ENCODE measurements at places on chromosomes 4 and X.

- DNase-seq = peak; percentile 42
These were observed 31.6 kb upstream of the C1QTNF7 start for GRCh38 chr4:15396157-15396800.

DNA sequence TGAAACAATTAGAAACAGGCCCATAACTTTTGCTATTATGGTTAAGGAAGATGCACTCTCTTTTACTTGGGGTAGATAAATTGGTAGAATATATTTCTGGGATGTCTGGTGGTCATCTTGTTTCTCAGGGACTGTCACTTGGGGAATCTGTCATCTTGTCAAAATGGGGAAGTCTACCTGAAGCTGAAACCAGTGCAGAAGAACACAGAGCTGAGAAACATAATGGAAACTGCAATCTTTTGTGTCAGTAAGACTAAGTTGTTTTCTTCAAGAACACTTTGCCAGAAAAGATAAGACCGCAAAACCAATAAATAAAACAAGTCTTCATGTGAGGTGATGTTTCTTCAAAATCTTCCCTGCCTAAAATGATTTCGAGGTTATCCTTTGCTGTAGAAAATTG lies 92.0 kb downstream of the NAA11 start:
- no peak for DNase-seq

DNA sequence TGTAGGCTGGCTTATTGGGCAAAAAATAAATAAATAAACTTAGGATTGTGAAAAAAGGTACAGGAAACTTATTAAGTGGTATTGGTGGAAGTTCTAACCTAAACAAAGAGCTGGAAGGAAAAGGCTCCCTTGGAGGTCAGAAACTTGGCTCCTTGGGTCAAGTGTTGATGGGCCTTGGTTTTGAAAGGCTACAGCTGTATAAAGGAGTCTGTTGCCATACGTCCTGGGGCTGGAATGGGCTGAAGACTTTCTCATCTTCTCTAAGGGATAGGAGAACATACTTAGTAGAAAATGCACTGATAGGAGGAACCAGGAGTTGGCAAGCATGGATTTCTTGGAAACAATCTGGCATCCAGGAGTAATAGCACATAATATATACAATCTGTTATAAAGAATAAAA lies 56.6 kb downstream of the PDLIM5 start:
- DNase-seq = no peak

DNA sequence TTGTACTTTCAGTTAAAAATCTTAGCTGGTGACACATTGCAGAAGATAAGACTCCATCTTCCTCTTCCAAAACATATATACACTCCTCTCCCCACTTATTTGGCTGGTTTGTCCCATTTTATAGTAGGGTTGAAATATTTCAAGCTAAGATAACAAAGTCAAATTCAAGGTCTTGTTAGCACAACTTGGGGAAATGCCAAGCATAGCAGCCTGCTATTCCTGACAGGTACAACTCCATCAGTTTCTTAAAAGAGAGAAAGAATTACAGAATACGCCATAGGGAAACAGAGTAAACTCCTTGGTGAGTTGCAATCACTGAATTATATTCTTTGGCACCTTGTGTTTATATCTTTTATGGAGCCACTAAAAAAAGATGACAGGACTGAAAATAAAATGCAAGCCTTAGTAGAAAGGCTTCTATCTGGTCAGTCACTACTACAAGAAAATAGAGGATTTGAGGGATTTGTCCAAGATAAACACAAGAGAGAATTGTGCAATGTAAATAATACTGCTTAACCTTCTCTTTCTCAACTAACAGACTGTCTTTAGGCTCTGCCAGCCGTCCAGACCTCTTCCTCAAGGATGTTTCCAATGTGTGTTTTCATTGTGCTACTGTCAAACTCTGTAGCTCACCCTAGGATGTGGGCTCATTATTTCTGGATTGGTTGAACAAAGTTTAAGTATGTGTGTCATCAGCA lies 170.3 kb downstream of the VEGFC start:
- DNase-seq = peak; percentile 62

- no peak for DNase-seq
These were observed 55.6 kb downstream of the RNF150 start for GRCh38 chr4:141077611-141078225.

DNA sequence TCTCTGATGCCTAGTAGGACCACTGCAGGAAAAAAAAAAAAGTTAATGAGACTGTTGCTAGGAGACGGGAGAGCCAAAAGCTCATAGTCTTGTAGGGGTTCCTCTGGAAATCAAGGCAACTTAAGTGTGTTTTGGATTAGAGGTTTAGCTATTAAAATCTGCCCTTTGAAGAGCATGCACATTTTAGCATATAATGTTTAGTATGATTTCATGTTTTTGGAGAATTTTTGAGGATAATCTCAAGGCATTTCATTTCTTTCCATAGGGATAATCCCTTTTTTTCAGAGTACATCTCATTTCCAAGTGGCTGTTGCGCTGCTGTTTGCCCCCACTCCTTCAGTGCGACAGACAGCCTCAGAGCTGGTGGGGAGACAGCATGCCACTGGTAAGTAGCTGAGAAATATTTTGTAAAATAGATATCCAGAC lies at the start of gene LINC00632:
TSS of gene LINC00632 (plus strand) at position 339 of the 426 bp plus-strand sequence.
- no peak for DNase-seq

GRCh38 chrX:141662781-141663180 lies 35.8 kb downstream of the SPANXD start:
- no peak for DNase-seq

DNA sequence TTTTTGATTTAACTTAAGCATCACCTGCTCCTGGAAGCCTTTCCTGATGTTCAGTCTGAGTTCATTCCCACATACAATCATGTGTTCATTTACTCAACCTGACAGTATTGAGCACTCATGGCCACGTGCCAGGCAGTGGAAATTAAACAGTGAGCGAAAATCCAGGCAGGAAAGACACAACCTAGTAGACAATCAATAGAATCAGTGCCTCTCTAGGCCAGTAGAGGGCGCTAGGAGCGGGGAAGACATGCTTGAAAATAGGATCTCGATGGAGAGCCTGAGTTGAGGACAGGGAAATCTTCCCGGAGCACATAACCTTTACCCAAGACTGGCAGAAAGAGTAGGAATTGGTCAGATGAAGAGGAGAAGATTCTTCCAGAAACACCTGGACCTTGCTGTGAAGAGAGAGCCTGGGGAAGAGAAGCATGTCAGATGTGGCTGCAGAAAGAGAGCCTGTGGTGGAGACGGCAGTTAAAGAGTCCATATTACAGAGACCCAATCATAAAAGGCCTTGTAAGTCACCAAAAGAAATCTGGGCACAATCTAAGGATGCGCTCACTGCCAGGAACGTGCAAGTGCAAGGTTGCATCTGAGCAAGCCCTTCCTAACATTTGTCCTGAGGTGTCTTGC lies 103.5 kb downstream of the LDB2 start:
- peak; percentile 58 for DNase-seq

DNA sequence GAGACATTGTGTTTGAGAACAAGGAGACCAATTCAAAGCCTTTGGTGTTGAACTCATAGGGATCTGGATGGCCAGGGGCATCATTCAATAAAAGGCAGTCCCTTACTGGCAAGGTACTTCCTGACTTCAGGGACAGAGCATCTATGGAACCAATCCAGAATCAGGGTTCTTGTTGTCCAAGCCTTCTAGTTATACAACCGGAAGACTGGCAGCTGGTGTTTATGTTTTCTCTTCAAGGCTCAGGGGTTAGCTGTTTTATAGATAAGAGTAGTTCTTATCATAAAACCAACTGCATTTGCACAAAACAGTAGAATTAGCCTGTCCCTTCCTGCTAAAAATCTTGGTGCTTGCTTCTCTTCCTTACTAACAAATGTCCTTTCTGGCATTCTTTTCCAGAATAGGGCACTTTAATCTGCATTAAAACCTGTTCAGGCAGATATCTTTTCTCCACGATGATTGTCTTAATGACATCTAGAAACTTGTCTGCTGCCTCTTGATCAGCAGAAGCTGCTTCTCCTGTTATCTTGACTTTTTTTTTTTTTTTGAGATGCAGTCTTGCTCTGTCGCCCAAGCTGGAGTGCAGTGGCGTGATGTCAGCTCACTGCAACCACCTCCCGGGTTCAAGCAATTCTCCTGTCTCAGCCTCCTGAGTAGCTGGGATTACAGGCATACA lies 38.4 kb upstream of the ARHGEF6 start:
- DNase-seq = no peak

- DNase-seq = no peak
These were observed 517.1 kb downstream of the PCDH7 start for GRCh38 chr4:31237233-31237632.

DNA sequence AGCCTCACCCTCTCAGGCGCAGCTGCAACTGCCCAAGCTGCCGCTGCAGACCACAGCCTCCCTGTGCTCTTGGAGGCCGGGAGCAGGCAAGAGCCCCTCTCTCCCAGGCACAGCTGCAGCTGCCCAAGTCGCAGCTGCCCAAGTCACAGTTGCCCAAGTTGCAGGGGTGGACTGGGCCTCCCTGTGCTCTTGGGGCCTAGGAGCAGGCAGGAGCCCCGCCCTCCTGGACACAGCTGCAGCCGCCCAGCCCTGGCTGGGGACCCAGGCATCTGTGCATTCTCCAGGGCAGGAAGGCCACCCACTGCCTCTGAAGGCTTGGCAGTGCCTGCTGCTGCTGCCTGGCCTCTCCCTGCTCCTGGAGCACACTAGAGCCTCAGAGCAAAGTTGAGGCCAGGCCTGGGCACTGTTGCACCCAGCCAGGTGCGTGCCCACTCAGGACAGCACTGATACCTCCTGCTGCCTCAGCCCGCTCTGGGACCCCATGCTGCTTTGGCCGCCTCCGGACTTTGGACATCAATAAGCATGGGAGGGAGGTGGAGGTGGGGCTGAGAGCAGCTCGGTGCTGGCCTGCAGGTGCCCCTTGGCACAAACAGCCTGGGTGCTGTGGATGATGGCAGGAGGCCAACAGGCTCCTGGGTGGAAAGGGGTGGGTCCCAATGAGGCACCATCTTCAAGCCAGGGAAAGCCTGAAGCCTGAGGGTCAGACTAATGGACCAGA lies 247.5 kb downstream of the PDGFC start:
- no peak for DNase-seq

- DNase-seq = no peak
These were observed 635.6 kb downstream of the STPG2 start for GRCh38 chr4:97507587-97508245.

- peak; percentile 62 for DNase-seq
These were observed 250.0 kb downstream of the GPAT3 start for GRCh38 chr4:83785891-83786290.

- no peak for DNase-seq
These were observed 35.5 kb downstream of the TBC1D9 start for GRCh38 chr4:140720387-140721304.

DNA sequence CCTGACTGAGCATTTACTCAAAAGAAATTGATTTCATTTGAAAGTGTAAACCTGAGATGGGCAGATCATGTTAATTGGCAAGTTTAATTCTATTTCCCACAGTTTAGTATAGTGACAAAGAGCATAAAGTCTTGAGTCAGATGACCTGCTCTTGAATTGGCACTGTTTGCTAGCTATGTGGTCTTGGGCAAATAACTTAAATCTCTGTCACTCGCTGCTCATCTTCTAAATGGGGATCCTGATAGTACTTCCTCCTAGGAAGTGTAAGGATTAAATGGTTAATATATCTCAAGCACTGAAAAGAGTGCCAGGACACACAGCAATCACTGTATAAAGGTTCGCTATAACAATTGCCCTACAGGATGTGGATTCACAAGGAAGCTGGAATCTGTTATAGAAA lies 242.8 kb upstream of the JADE1 start:
- DNase-seq = peak; percentile 43

- DNase-seq = no peak
These were observed 35.1 kb upstream of the BRS3 start for GRCh38 chrX:136452614-136453013.

DNA sequence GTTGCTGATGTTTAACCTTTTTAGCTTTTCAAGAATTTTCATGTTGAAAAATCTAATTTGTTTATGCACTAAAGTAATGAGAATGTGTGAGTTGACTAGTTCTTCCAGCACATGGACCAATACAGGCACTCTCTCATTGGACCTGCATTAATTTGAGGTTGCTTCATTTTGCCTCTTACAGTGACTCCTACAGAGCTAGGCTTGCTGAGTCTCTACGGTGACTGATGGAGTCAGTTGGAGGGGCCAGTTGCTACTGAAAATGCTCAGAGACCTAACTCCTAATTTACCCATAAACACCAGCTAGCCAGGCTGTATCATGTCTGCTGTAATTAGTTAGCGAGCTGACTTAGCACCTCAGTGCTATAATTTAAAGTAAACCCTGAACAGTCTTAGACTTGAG lies 10.9 kb downstream of the MTHFD2L start:
- DNase-seq = no peak

GRCh38 chr4:119626943-119627266 lies 1.7 kb downstream of the PDE5A start:
- no peak for DNase-seq

- DNase-seq = peak; percentile 14
These were observed 15.5 kb upstream of the CYLC1 start for GRCh38 chrX:83845397-83845796.

DNA sequence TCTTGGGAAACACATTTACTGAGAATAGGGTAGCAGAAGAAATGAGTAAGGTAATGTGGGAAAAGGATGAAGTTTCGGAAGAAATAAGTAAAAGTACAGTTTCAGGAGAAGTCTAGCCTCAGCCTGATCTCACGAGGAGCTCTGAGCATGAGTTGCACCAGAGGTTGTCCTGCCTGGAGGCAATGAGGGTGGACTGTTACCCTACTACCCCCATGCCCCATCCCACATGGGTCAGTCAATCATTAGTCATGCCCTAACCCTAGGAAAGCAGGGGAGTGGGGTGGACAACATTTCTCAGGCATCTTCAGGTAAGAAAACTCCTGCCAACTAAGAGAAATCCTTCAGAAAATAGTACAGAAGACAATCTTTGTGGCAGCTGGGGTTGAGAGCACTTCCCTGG lies 35.1 kb downstream of the HS3ST1 start:
- DNase-seq = no peak

DNA sequence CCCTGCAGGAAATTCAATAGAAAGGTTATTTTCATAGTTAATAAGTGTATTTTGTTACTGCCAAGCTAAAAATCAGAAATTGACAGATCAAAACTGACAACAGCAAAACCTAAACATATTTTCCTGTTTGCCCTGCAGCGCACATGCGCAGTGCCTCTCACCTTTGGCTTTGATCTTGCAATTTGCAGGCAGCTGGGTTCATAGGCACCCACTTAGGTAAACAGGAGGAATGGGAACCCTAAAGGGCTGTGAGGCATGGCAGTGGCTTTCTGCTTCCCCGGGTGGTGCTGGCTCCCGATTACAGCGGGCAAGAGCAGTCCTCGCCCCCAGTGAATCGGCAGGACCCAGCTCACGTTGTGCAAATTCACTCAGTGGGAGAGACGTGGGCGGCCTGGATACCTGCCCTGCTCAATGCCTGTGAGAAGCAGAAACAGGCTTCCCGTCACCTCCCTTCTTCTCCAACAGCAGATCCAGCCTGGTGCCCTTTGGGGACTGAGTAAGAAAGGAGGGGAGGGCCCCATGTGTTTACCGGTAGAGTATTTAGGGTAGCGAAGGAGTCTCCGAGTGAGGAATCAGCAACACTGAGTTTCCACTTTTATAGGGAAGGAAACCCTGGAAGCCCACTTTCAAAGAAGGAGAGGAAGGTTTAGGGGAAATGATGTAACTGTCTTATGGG lies 25.7 kb downstream of the CCKAR start:
- DNase-seq = no peak

All from AG10803 (cell line).